ENCODE measurements at places on chromosomes 12 and 14.
A peak's percentile ranks its signal among the peaks of the same experiment; 100 is the strongest.

- DNase-seq = no peak
Observed at GRCh38 chr12:116217045-116217735, 60.3 kb downstream of the MED13L start.

GRCh38 chr12:113284751-113285150 is 50.2 kb downstream of the SLC8B1 start:
- DNase-seq = no peak

DNA sequence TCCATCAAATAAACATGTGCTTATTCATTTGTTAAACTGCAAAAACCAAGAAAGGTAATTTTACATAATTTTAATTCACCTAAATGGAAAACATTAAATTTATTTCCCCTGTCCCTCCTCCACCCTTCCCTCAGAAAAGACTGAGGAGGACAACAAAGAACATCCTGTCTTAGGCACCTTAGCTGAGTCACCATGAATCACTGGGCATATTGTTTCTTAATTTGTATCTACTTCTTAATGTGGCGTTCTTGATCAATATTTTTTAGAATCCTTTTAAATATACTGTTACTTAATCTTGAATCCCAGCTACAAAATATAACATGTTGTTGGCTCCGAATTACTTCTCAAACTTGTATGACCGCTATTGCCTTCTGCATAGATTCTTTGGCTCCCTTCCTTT is 23.5 kb downstream of the SIX6 start:
- DNase-seq = no peak

DNA sequence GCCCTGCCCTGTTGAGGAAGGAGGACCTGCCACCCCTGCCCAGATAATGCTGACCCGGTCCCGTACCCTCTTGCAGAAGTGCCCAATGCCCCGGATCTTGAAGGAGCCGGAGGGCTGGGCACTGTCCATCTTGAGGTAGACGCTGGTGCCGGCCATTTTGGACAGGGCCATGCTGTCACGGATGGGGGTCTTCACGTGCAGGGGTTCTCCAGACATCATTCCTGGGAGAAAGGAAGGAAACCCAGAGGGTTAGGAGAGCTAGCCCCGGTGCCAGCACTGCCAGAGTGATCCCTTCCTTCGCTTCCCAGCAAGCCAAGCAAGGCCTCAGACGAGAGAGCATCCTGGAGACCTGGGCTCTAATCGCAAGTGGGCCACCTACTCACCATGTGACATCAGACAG is 4.2 kb downstream of the SDS start:
- no peak for DNase-seq

DNA sequence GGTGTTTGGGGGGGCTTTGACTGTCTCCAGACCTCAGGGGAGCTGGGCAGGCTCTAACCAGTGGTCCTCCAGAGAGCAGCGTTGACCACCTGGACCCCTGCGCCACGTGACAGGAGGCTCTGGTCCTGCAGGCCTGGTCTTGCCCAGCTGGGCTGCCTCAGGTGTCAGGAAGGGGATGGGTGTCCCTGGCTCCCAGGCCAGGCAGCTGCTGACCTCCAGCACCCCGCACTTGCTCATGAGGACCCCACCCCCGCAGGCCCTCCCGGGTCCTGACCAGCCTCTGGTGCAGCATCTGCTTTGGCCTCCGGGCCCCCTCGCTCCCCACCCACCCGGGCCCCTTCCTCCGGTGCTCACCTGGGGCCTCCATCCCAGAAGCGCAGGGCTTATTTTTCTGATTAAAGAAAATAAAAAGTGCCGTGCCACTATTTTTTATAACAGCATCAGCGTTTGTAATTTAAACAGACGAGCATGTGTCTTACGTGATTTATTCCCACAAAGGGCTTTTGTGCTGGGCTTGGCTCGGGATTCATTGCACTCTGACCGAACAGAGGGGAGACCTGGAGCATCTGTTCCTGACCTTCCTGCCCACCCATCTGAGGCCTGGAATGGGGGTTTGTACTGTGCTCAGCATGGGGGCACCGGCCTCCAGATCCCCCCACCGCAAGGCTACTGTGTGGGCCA is 21.7 kb downstream of the FBRSL1 start:
- DNase-seq = no peak

DNA sequence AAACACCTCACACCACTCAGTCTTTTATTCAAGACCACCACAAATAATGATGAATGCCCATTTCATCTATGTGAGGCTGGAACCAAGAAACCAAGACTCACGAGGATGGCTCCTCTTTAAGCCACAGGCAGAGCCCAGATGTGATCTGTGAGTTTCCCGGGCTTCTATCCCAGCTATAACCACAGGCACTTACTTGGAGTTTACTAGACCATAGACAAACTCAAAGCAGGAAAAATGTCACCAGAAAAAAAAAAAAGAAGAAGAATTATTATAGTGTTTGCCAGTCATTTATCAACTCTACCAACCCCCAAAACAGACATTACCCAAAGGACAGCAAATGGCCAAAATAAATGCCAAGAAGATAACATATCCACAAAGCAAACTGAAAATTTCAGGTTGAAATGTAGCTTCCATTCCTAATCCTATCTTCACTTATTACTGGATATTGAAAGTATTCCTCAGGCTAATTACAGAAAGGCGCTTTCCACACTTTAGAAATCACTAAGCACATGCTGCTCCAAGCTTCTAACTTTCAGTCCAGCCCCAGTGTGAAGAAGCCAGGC is 44.7 kb downstream of the ZFYVE1 start:
- no peak for DNase-seq

DNA sequence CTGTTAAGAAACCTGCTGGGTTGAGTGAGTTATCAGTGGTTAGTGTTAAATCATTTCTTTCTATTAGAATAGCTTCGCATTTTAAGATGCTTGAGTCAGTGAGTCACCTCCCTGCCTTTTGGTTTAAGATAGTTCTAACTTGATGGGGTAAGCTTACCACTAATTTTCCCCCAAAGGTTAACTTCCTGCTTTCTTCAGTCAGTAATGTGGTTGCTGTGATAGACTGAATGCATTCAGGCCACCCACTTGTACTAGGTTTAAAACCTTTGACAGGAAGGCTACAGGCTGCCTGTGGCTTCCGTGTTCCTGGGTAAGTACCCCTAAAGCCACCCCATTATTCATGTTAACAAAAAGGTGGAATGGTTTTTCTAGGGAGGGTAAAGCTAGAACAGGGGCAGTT is 25.3 kb downstream of the CLEC2A start:
- DNase-seq = no peak

- no peak for DNase-seq
Observed at GRCh38 chr12:52436000-52436827, 2.0 kb upstream of the KRT75 start.

- no peak for DNase-seq
Observed at GRCh38 chr14:61113561-61114225, 132.6 kb downstream of the SLC38A6 start.

GRCh38 chr12:10067264-10067663 is 31.5 kb downstream of the CLEC1A start:
- no peak for DNase-seq

- DNase-seq = no peak
Observed at GRCh38 chr14:48582938-48583337, 907.5 kb upstream of the MDGA2 start.

DNA sequence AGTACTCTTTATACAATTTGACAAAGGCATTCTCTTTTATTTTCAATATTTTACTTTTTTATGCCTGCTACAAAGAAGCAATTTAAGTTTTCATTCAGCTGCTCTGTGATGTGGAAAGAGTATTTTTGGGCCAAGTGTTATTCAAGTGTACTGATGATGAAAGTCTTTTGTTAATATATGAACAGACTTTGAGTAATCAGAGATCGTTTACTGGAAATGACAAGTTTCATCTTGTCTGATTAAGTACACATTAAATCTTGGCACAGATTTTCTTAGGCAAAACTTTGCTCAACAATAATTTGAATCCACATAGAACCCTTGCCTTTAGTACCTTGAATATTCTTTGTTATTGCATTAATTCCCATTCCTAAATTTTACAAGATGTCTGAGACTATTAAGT is 13.3 kb upstream of the PZP start:
- DNase-seq = no peak

DNA sequence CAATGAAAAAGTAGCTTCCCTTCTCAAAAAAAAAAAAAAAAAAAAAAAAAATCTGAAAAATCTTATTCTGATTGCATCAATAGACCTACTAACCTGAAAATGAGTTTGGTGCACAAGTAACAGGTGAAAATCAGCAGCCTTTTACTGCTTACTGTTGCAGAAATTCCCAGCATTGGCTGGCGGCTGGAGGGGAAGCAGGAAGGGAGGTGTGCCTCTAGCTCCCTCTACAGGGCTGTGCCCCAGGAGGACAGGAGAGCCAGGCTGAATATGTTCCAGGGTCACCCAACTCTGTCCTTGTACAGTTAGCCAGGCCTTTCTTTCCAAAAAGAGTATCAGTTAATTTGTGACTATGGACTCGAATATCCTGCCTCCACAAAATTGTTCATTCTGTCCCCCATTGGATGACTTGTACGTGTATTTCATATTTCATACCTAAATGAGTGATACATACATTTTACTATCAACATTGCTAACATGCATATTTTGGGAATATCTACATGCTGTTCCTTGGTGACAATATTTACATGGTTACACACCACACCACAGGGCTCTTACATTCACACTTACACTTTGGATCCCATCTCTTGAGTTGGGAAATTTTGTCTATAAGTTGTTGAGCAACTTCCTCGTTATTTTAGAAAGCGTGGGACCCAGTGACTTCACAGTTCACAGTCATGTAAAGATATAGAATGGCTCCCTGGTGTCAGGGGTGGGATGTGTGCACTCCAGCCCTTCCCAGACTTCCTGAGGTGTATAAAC is 124.8 kb downstream of the SAMD4A start:
- DNase-seq = peak; percentile 46

- DNase-seq = no peak
Observed at GRCh38 chr14:30974628-30975027, 50.8 kb upstream of the AP4S1 start.

GRCh38 chr12:13120413-13120812 is 16.9 kb upstream of the GSG1 start:
- no peak for DNase-seq

GRCh38 chr12:70936203-70936813 is 15.8 kb upstream of the PTPRR start:
- DNase-seq = no peak

- no peak for DNase-seq
Observed at GRCh38 chr14:75871181-75871880, 110.5 kb downstream of the TGFB3 start.

DNA sequence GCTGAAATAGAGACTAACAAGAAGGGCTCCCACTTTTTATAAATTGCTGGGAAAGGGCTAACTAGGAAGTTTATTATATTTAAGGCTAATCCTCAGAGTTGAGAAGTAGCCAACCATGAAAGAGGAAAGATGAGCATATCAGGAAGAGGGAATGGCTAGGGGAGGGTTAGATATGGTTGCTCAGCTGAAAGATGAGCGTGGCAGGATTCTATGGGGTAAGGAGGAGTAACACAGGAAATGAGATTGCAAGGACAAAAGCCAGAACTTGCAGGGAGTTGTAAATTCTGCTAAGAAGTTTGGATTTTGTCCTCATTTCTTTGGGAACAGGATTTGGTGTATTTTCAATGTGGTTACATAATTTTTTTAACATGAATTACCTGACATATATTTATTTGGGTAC is 127.4 kb upstream of the ATP2B1 start:
- no peak for DNase-seq

GRCh38 chr12:58186914-58187313 is 245.5 kb downstream of the ATP23 start:
- DNase-seq = no peak

- no peak for DNase-seq
Observed at GRCh38 chr12:120970310-120970709, 8.0 kb upstream of the HNF1A start.

DNA sequence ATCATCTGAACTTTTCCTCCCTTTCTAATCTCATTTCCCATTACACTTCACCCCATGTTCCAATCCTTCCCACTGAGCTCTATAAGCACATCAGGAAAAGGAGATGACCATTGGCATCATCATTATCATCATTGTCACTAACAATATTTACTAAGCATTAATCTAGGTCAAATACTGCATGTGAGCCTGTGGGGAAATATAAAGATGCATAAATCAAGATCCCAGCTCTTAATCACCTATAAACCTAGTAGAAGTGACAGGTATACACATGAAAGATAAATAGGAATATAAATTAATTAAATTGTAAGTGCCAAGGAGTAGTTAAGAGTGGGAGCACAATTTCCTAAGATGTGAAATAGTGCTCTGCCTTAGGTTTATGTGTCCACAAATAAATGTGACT is 100.6 kb downstream of the OTOGL start:
- no peak for DNase-seq

DNA sequence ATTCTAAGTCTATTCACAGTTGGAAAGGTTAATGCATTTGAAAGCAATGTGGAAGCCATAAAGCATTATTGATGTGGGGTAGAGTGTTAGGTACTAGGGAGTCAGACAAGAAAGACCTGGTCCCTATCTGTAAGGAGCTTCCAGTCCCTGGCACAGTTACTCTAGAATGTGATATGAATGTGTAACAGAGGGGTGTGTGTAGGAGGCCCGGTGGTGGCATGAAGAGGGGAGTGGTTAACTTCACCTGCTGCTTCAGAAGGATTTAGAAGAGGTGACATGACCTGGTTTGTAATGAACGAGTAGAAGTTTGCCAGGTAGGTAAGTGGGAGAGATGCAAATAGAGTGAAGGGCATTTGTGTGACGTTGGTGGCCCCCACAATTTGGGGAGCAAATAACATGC is 15.1 kb upstream of the GALNT6 start:
- DNase-seq = no peak

DNA sequence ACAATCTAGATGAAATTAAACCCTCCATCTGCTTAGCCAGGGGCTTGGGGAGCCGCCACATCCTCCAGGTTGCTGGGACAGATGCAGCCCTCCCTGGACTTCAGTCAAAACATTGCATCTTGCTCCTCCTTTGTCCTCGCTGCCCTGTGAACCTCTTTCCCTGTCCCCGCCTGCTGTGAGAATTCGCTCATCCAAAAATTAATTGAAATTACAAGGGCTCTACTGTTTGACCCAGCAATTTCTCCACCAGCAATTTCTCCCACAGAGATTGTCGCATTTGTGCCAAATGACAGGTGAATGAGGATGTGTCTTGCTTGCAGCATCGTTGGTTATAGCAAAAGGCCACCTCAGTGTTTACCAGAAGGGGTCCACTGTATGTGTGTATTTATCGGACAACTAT is 5.0 kb upstream of the POP5 start:
- no peak for DNase-seq

DNA sequence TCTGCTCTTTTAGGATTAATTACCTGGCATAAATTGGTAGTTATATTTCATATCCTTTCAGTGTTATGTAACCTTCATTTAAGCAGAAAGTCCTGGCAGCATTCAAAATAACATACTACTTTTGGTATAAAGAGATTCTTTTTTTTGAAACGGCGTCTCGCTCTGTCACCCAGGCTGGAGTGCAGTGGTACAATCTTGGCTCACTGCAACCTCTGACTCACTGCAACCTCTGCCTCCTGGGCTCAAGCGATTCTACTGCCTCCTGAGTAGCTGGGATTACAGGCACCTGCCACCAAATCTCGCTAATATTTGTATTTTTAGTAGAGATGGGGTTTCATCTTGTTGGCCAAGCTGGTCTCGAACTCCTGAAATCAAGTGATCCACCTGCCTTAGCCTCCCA is 9.2 kb downstream of the KTN1 start:
- no peak for DNase-seq

Measured in stimulated activated CD4-positive, alpha-beta T cell treated with anti-CD3 and anti-CD28 coated beads, Interleukin-12 subunit alpha, Interleukin-12 subunit beta, amount 100 ng/mL, for 4 hours (primary cell).